ENCODE measurements at places on chromosomes 4 and X.

DNA sequence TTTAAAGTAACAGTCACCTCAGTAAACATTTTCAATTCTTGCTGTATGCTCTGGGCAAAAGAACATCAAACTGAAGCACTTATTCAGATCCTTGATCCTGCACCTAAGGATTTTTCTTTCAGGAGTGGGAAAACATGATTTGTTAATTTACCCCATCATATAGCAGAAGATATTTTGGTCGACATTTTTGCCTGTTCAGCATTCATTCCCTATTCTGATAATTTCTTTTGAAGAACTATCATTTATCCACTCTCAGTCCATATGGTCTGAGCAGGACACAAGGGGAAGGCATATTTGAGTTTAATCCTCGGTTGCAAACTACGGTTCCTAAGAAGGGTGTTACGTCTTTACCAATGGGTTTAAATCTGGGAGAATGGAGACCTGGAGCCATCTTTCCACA lies 1.2 kb upstream of the CLOCK start:
- no peak for DNase-seq

GRCh38 chr4:128310266-128310697 lies 22.7 kb upstream of the PGRMC2 start:
- DNase-seq = no peak

- no peak for DNase-seq
These were observed 95.4 kb upstream of the MAML3 start for GRCh38 chr4:140249351-140249750.

DNA sequence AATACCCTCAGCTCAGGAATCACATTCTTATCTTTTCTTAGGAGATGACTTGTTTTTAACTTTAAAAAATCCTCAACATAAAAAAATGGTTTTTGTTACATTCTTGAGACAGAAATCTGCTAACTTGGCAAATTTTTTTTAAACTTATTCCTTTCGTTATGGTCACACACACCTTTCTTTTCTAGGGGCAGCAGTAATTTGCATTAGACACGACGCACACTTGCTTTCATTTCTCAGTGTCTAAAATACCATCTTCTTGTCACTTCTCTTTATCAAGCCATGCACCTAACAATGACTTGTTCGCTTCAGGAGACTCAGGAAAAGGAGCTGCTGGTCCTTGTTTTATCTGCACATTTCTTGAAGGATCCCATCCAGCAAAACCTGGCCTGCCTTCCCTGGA lies 112.6 kb upstream of the TBL1X start:
- DNase-seq = no peak

GRCh38 chr4:76585897-76586360 lies 150.9 kb downstream of the SHROOM3 start:
- DNase-seq = no peak

Data from activated effector memory CD4-positive, alpha-beta T cell treated with Interleukin-2 at 50 U/mL for 16 hours (primary cell).